ENCODE measurements at places on chromosomes 6 and 20.

GRCh38 chr6:133594652-133595110, 294.2 kb upstream of the TCF21 start:
- DNase-seq: no peak

DNA sequence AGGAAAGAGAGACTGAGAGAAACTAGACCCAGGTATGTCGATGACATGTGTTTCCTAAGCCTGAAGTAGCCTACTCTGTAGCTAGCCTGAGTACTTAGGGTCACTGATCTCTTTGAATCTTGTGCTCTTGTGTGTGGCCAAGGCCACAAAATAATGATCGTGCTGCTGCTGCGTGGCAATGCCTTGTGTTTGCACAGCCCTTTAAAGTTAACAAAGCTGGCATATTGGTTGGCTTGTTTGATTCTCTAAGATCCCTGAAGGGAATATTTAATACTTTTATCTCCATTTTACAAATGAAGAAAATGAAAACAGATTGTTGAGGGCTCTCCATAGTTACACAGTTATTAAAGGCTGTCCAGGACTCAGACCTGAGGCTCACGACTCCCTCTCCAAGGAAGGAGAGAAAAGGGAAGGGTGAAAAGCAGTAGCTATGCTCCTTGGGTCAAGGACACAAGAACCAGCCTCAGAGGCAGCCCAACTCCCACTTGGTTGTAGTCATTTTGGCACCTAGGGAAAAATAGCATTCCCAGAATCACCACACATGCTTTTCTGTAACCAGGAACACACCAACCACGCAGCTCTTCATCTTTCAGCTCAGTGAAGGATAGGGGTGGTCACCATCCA, 130.7 kb downstream of the LRFN2 start:
- DNase-seq: no peak

DNA sequence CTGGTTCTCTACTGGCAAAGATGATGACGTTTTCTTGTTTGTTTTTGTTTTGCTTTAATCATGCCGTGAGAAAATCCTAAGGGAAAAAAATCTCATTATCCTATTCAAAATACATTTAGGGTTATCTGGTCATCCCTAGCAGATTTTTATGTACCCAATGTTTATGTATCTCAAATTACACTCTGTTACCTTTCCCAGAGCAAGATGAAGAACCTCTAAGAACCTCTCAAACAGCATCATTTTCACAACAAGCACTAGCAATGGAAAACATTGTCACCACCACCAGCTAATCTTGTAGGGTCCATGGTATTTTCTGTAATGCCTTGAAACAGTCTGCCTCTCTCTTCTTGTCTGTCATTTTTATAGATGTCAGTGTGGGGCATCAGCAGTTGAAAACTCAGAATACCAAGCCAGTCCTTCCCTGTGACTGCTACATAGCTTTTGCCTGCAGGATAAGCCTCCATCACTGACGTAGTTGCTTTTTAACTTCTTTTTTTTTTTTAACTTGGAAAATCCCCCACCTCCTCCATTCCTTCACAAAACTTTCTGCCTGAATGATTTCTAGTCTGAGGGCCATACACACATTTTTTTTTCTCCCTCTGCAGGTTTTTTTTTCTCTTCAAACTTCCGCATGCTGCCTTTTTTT, 2.4 kb upstream of the SNAP25 start:
- no peak for DNase-seq

GRCh38 chr20:8621001-8621400, 447.9 kb upstream of the PLCB4 start:
- DNase-seq: no peak

DNA sequence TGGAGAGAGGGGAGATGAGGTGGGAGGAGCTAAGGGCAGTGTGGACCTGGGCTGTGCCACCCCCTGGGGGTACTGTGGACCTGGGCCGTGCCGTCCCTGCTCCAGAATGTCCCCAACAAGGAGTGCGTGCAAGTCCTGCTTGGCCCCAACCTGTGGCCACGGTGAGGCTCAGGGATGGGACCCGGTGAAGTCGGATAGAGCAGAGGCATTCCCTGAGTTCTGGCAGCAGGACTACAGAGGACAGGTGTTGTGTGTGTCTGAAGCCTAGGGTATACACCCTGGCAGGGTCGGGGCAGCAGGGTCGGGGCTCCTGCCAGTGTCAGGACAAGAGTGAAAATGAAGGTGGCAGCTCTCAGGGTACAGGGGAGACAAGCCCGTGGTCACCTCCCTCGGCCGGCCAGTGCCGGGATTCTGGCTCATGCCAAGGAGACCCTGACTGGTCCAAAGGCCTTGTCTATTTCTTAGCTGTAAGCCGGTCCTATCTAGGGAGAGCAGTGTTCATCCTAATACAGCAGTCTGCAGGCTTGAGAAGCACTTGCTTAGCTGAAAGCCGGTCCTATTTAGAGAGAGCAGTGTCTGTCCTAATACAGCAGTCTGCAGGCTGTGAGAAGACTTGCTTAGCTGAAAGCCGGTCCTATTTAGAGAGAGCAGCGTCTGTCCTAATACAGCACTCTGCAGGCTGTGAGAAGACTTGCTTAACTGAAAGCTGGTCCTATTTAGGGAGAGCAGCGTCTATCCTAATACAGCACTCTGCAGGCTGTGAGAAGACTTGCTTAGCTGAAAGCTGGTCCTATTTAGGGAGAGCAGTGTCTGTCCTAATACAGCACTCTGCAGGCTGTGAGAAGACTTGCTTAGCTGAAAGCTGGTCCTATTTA, 95.9 kb downstream of the SMOC2 start:
- DNase-seq: no peak

- no peak for DNase-seq
Measured at GRCh38 chr20:56359212-56360132, 698 bp downstream of the FAM210B start.

- no peak for DNase-seq
Measured at GRCh38 chr6:112044856-112045255, 9.0 kb upstream of the CCN6 start.

- no peak for DNase-seq
Measured at GRCh38 chr20:53795170-53795569, 201.5 kb upstream of the ZNF217 start.
